ENCODE measurements at places on chromosomes 6 and 20.
A peak's percentile ranks its signal among the peaks of the same experiment; 100 is the strongest.

- DNase-seq, result no peak
Observed at GRCh38 chr6:150353445-150353844, 15.4 kb upstream of the IYD start.

GRCh38 chr6:149474108-149474935 is 10.5 kb downstream of the ZC3H12D start:
- no peak for DNase-seq

GRCh38 chr6:35206346-35206745 is 7.4 kb upstream of the SCUBE3 start:
- DNase-seq, result peak; percentile 73

DNA sequence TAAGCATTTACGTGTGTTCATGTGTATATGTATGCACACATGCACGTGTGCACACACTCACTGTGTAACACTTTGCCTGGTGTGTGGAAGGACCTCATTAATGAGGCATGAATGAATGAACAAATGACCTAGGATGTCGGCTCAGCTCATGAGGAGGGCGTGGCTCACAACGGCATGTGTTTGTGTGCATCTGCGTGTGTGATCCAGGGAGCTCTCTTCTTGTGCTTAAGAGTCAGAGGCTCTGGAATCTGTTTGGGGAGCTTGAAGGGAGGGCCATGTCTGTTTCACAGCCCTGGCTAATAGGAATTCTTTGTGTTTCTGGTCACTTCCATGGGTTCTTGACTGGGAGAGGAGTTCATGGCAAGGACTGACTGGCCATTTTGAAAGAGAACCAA is 32.7 kb downstream of the TOX2 start:
- peak; percentile 55 for DNase-seq

DNA sequence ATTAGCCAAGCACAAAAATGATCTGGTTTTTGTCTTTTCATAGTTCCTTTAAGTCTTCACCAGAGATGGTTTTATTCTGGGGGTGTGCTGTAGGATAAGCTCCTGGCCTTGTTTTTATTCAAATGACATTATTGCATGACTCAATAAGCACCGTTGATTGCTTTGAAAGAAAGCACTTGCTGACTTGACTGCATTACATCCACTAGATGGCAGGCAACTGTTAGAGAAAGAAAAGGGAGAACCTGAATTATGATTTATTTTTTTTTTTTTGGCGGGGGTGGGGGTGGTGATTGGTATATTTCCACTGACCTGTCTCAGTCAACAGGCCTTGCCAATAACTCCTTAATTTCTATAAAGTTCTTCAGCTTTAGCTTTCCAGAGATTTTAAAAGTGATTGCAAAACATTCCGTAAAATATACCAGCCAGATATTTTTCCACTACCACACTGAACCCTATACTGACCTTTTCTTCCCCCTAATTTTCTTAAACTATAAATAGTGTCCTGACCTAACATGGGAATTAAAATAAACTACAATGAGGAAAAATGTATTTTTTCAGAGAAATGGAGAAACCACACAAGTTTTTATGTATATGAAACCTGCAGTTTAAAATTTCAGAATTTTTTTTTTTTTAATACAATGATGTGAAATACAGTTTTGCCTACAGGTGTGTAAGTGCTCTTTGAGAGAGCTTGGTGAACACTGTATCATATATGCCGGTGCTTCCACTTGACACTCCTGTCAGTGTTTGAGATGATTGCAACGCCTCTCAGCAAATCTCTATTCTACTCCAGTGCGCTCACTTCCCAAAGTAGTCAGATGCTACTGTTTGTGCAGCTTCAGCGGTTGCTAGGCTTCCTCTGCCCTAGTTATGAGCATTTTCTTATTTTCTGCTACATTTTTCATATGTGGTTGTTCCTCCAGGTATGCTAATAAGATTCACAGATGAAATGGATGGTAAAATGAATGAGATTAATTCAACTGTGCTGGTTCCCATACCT is 274.3 kb downstream of the CD109 start:
- peak; percentile 81 for DNase-seq

- DNase-seq, result peak; percentile 61
Observed at GRCh38 chr6:22906091-22906549, 336.8 kb downstream of the HDGFL1 start.

DNA sequence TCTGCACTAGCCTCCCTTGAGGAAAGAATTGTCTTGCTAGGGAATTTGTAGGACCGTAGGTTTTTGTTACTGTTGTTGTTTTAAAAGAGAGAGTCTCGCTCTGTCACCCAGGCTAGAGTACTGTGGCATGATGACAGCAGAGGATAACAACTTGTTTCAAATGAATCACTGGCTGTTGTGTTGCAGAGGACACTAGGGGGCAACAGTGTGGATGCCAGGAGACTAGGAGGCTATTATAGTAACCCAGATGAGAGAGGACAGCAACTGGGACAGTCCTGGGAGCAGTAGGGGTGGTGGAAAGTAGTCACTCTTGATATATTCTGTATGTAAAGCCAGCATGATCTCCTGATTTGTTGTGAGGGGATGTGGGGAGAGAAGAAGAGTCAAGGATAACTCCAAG is 41.8 kb upstream of the LAMA4 start:
- DNase-seq, result peak; percentile 84

- DNase-seq, result no peak
Observed at GRCh38 chr6:17820055-17820454, 113.3 kb upstream of the NUP153 start.

- DNase-seq, result no peak
Observed at GRCh38 chr6:56664029-56664428, 21.3 kb upstream of the DST start.

GRCh38 chr6:46583081-46583480 is 69.5 kb downstream of the CYP39A1 start:
- DNase-seq, result no peak
